ENCODE measurements at places on chromosomes 1 and 21.

GRCh38 chr1:205434738-205435137 is 12.9 kb upstream of the LEMD1 start:
- no peak for DNase-seq

- no peak for DNase-seq
Observed at GRCh38 chr1:214331827-214332423, 51.0 kb downstream of the SMYD2 start.

GRCh38 chr1:37602750-37603694 is 7.3 kb upstream of the GNL2 start:
- DNase-seq = no peak

- DNase-seq = no peak
Observed at GRCh38 chr1:99551812-99552614, 93.9 kb upstream of the PALMD start.

GRCh38 chr1:158112994-158113758 is 67.5 kb upstream of the CD1D start:
- DNase-seq = no peak

DNA sequence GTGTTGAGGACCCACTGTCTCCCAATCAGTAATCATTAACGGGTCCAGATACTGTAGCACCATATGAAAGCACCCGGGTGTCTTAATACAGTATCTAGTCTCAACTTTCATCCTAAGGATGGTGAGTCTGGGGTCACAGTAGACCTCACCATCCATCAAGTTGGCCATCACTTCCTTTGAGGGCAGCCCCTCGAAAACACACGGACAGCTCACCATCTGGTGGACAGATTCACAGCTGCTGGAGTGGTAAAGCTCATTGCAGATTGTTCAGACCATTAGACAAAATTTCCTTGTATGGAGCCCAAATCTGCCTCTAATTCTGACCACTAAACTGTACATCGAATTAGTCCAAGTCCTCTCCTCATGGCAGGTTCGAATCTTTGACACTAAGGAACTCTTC is 123.1 kb downstream of the PGBD5 start:
- no peak for DNase-seq

GRCh38 chr1:147581459-147581858 is 40.2 kb downstream of the BCL9 start:
- no peak for DNase-seq

- no peak for DNase-seq
Observed at GRCh38 chr1:97373000-97373399, 547.8 kb downstream of the DPYD start.

- DNase-seq = no peak
Observed at GRCh38 chr1:2624735-2625300, 8.0 kb downstream of the MMEL1 start.

GRCh38 chr1:234199476-234200127 is 173.7 kb upstream of the COA6 start:
- no peak for DNase-seq

- no peak for DNase-seq
Observed at GRCh38 chr1:245716561-245716960, 561.8 kb downstream of the KIF26B start.

GRCh38 chr21:30880914-30881313 is 466 bp downstream of the KRTAP11-1 start:
- no peak for DNase-seq

DNA sequence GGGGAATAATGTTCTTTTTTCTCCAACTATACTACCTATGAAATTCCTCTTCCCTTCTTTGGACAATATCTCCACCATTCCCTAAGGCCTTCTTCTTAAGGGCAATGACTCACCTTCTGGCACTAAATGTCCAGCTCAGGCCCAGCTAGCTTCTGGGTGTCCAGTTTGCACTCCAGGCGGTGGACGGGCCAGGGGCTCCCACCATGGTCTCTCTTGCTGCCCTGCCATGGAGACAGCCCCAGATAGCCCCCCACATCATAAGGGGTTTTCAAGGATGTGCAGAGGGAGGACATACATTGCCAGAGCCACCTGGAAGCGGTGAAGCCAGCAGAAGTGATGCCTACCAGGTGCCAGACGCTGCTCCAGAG is 43.8 kb downstream of the C1orf198 start:
- DNase-seq = no peak

GRCh38 chr1:186634511-186634910 is 45.7 kb downstream of the PTGS2 start:
- no peak for DNase-seq

DNA sequence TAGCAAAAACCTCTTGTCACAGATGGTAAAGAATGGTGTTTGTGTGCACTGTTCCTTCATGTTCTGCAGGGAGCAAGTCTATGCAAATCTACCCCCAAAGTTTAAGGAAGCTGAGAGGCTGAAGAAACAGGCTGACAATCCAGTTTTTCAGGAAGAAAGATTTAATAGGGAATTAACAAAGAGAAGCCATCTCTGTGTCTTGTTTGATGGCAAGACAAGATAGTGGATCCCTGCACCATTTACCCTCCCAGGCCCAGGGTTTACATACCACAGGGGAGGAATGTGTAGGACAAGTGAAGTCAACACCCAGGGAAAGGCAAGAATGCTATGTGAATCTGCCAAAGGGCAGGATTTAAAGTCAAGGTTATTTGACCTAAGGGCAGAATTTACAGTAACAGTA is 48.1 kb upstream of the FNBP1L start:
- no peak for DNase-seq

DNA sequence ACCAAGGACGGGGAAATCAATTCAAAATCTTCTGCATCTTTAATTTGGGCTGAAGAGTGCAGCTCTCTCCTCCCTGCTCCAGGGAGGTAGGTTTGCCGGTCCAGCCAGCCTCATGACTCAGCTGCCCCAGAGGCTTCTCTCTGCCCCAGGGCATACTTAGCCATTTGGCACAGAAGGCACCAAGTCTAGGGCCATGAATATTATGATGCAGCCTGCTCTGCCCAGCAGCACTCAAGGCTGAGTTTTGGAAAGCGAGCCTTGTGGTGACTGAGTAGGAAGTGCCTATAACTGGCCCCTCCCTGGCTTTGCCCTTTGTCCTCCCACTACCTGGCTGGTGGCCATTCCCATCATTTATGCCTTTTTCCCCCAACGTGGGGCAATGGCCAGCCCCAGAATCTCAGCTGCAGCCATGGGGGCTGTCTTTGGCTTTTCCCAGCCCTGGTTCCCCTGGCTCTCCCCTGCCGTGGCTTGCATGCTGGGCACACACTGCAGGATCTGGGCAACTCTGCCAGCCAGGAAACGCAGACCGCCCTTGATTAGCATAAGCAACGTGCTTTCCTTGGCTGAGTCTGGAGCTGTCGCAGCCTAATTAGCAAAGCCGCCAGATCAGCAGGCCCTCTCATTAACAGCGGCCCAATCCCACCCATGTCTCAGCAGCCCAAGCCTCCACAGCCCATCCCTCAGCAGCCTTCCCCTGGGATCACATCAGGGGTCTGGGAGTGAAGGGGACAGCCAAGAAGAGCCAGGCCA is 258.6 kb upstream of the TMEM51 start:
- DNase-seq = no peak

GRCh38 chr1:68758666-68759209 is 261.9 kb upstream of the DEPDC1 start:
- no peak for DNase-seq

GRCh38 chr1:43302201-43302600 is 1.4 kb downstream of the TIE1 start:
- DNase-seq = no peak

DNA sequence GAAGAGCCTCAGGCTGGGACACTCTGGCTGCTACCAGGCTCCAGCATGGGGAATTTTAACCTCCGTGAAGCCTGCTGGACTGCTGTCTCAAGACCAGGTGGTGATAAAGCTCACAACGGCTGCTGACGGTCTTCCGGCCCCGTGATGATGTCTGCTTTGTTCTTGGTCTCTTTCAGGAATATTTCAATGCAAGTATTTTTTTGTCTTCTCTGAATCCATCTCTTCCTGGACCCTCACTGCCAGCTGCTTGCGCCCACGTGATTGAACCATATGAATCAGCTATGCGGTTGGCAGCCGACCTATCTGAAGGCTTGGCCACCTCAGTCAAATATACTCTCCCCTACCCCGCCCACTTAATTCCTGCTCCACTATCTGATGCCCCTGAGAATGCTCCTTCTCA is 14.6 kb upstream of the SLC6A17 start:
- no peak for DNase-seq
